ENCODE measurements at places on chromosomes 5 and 9.

- DNase-seq: no peak
Measured at GRCh38 chr5:11540112-11540511, 364.1 kb downstream of the CTNND2 start.

- no peak for DNase-seq
Measured at GRCh38 chr5:158326256-158326655, 467.3 kb upstream of the CLINT1 start.

- no peak for DNase-seq
Measured at GRCh38 chr5:160619381-160619780, 197.7 kb downstream of the PTTG1 start.

- DNase-seq: peak; percentile 86
Measured at GRCh38 chr5:76524868-76525267, 98.3 kb downstream of the F2RL2 start.

DNA sequence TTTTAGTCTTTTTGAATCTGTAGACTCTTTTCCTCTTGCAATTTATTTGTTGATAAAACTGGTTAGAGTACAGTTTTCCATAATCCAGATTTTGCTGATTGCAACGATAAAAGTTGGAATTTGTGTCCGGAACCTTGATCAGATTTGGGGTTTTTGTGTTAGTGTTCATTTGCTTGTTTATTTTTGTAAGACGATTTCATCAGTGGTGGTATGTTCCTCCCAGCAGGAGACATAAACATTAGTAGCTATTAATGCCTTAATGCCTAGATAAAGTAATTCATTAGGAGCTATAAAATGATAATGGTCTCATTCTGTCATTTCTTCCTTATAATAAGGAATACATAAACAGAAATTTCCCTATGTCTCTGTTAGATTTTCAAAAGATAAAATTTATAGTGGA is 21.3 kb downstream of the RPS6 start:
- DNase-seq: no peak

- peak; percentile 27 for DNase-seq
Measured at GRCh38 chr9:106467113-106467864, 395.7 kb upstream of the ZNF462 start.

GRCh38 chr5:32143617-32144377 is 30.3 kb downstream of the GOLPH3 start:
- no peak for DNase-seq

DNA sequence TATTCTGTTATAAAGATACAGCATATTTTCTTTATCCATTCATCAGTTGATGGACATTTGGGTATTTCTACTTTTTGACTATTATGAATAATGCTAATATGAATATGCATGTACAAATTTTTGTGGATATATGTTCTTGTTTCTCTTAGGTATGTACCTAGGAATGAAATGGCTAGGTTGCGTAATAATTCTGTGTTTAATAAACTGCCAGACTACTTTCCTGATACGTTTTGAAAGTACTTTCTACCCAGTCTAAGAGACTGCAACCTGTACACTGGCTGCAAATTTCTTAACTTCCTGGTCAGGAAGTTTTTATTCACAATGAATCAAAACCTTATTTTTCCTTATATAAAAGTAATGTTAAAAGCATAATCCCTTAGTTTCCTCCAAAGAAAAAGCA is 93.9 kb upstream of the STARD4 start:
- no peak for DNase-seq

- DNase-seq: peak; percentile 52
Measured at GRCh38 chr5:179801304-179802206, 5.1 kb downstream of the MGAT4B start.

DNA sequence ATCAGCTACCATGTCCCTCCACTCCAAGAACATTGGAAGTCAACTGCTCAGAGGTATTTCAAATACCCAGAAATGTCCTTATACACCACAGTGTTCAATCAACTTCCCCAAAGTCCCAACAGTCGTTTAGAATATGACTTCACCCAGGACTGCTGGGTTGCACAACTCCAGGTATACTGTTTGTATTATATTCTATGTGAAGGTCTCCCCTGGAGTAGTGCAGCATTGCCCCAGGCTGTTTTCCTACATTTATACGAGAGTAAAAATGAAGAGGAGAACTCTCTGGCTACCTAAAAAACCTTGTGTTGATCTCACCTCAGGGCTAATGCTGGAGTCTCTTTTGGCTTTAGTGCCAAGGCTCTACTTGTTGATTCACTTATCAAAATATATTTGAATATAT is 183.6 kb upstream of the MAP3K1 start:
- DNase-seq: no peak

DNA sequence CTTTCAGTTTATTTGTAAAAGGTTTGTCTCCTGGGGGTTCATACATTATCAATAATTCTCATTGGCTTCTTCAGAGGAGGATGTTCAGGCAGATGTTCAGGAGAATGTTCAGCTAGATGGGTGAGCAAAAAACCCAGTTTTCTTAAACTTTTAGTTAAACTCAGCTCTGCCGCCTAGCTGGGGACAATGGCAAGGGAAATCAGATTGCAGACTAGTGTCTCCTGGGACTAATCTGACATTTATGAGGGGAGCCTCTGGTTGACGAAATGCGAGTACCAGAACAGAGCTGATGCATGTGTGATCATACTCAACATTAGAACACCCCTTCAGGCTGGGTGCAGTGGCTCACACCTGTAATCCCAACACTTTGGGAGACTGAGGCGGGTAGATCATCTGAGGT is 314.4 kb downstream of the ARL15 start:
- DNase-seq: no peak

- peak; percentile 95 for DNase-seq
Measured at GRCh38 chr5:171893290-171893886, 107.8 kb downstream of the SMIM23 start.

- DNase-seq: peak; percentile 49
Measured at GRCh38 chr5:142974409-142974808, 204.2 kb downstream of the ARHGAP26 start.

GRCh38 chr9:69045821-69046220 is 10.3 kb downstream of the FXN start:
- DNase-seq: no peak
